ENCODE measurements at places on chromosomes 1 and 21.

DNA sequence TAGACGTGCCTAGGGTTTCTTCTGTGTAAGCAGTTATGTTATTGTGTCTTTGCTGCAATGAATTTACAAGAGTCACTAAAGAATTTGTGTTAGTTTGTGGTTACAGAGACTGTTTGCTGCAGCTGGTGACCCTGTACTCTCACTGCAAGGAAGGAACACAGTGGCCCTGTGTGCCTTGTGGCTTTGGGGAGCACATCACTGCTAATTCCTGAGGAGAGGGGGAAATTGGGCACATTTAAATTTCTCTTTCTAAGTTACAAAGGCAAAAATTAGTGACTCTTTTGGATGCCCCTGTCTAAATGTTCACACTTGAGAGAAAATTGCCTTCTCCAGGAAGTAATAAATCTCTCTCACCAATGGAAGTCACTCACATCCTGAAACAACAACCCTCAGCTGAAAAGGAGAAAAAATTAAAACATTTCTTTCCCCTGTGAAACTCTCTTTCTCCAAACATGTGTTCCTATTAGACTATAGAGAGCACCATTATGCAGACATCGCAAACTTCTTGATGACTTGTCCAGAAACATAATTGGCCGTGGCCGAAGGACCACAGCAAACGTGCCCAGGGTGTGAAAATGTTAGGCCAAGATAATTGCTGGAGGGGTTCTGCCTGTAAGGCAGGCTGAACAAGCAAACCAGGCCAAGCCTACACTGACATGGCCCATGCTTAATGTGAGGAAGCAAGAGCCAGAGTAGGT lies 32.3 kb upstream of the SPAG17 start:
- no peak for DNase-seq

DNA sequence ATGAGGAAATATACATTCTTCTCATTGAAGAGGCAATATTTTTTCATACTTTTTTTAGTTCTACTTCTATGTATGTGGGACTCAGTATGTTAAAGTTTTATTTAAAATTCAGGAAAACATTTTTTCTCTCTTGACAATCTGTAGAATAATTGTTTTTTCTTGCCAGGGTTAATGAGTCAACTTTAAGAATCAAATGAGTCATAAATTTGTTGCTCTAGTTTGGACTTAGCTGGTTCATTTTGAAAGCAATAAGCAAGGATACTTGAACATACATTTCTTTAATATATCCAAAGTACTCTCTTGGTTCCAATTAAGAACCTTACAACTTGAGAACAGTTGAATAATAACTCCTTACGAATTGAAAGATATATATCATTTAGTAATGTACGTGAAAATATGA lies 1145.3 kb upstream of the B3GALT2 start:
- DNase-seq: no peak

DNA sequence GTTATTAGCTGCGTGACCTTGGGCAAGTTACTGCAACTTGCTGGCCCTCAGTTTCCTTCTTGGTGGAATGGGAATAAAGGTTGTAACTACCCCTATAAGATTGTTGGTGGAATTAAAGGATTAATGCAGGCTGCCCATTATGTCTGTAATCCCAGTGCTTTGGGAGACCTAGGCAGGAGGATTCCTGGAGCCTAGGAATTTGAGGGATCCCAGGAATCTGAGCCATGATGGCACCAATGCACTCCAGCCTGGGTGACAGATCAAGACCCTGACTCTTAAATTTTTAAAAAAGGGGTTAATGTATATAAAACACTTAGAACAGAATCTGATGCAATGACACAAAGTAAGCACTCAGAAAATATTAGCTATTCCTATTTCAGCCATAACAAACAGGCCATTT lies 67.3 kb downstream of the PTGER3 start:
- no peak for DNase-seq

- DNase-seq: no peak
Observed at GRCh38 chr21:44760376-44760775, 41.2 kb downstream of the UBE2G2 start.

GRCh38 chr1:207999274-207999915 lies 88.5 kb upstream of the CD34 start:
- DNase-seq: no peak

GRCh38 chr1:201383647-201384405 lies 6.3 kb upstream of the TNNT2 start:
- no peak for DNase-seq

DNA sequence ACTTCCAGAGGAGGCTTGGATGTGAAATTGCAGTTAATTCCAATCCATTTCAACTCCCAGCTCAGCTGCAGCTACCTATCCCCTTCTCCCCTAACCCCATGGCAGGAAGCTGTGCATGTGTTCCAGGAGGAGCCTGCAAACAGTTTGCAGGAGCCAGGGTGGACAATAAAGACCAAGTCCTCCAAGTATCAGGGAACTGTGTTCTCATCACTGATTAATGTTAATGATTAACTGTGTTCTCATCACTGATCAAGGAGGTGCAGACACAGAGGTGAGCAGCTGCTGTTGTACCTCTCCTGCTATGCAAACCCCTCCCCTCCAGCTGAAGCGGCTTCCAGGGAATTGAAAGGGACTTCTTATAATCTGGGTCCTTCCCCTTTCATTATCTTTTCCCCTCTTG lies 19.2 kb downstream of the CLDN19 start:
- no peak for DNase-seq

- DNase-seq: no peak
Observed at GRCh38 chr1:7401814-7402547, 369.1 kb upstream of the VAMP3 start.

- DNase-seq: no peak
Observed at GRCh38 chr1:217521317-217521716, 109.6 kb downstream of the GPATCH2 start.

- no peak for DNase-seq
Observed at GRCh38 chr21:20388400-20388799, 609.8 kb upstream of the NCAM2 start.

DNA sequence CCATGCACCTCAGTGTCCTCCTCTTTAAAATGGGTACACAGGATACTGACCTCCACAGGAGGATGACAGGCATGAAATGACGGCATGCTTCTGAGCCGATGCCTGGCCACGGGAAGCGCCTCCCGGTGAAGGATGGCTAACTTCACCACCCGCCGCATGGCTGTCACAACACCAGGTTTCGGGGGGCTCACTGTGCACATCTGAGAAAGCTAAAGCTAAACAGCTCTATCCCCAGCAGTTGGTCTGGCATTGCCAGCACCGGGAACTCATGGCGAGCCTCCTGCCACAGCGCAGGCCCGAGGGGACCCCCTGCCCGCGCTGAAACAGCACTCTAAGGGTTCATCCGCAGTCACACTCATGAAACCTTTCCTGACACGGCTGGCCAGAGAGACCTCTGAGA lies 16.0 kb downstream of the NPHP4 start:
- DNase-seq: no peak

- DNase-seq: no peak
Observed at GRCh38 chr1:36232212-36233095, 8.2 kb downstream of the THRAP3 start.

DNA sequence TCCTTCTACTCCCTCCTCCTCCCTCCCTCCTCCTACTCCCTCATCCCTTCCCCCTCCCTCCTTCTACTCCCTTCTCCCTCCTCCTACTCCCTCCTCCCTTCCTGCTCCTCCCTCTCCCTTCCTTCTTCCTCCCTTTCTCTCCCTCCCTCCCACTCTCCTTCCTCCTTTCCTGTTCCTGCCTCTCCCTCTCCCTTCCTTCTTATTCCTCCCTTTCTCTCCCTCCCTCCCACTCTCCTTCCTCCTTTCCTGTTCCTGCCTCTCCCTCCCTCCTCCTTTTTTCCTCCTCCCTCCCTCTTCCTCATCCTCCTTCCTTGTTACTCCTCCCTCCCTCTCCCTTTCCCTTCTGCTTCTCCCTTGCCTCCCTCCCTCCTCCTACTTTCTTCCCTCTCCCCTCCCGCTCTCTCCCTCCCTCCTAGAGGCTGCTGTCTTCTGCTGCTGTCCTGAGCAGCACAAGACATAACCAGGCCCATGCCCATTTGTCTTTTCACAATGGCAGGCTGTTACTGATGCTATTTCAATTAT lies 41.1 kb downstream of the WNT9A start:
- no peak for DNase-seq

DNA sequence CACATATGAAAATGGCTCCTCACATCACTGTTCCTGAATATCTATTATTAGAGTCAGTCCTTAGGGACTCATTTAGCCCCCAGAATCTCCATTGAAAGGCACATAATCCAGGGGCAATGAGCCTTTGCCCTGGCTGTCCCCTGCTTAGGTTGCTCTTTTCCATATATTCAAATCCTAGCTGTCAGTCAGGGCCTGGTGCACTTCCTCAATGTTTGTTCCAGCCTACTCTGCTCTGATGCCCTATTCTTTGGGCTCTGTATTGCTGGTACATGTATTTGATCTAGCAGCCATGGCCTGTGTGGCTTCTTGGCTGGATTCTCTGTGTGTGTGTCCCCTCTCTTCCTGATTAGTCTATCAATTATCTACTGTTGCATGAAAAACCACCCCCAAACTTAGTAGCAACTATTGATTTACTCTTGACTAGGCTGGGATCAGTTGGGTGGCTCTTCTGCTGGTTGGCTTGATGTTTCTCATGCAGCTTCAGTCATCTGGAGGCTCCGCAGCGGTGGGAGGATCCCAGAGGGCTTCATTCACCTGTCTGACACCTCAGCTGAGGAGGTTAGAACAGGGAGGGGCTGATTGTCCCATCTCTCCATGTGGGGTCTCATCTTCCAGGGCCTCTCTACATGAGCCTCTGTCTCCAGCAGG lies 107.5 kb downstream of the DTL start:
- no peak for DNase-seq

- DNase-seq: no peak
Observed at GRCh38 chr21:28227881-28228635, 764.6 kb downstream of the LTN1 start.

GRCh38 chr1:19837866-19838265 lies 22.8 kb upstream of the RNF186 start:
- no peak for DNase-seq

DNA sequence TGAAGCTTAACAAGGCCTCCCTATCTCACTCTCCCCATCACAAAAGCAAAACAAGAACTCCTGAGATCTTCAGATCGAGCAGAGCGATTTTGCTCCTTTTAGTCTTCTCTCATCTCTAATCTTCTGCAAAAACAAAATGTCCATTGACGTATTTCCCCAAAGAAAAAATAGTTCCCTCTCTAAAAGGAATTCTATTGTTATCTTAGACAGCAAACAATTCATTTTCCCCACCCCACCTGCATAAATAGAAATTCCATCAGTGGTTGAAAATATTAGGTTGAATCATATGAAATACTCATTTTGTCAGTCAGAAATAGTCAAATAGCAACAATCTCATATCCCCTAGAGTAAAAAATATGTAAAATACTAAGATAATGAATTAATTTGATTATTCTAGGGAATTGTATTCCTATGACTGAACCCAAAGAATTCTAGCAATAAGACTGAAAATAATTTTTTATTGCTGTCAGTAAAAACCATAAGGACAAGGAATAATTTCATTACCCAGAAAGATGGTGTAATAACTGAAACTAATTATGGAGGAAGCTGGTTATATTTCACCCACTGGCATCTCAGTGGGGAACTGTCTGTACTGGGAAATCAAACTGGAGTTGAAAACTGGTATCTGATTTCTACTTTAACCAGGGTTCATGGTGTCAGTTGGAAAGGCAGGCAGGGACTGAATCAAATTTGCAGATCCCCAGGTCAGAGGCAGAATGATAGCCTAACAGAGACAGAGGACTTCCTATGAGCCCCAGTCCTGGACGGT lies 51.3 kb downstream of the RHOU start:
- DNase-seq: no peak

- no peak for DNase-seq
Observed at GRCh38 chr1:65505547-65506300, 85.3 kb downstream of the LEPR start.

DNA sequence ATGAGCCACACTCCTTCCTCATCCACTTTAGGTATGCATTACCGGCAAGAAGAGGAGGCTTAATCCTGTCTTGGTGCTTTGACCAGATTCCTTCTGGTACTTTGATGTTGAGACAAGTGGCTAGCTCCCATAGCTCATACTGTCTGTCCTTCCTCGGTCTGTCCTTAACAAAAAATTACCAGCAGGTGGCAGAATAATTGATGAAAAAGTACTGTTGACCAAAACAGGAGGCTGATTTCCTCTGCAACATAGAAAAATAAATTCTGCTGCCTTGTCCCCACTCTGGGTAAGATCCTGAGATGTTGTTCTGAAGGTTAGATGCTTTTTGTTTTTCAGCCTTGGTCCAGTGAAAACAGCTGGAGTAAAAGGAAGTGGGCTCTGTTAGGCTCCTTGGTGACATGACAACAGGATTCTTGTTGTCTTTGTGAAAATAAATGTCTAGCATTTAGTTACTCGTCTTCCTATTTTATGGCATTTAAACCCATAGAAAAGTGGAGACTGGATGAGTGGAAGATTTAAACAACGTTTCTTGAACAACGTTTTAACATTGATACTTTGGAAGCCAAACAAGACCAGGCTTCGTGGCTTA lies 11.2 kb upstream of the HJV start:
- no peak for DNase-seq

GRCh38 chr1:87959236-87959635 lies 630.6 kb downstream of the LMO4 start:
- no peak for DNase-seq

DNA sequence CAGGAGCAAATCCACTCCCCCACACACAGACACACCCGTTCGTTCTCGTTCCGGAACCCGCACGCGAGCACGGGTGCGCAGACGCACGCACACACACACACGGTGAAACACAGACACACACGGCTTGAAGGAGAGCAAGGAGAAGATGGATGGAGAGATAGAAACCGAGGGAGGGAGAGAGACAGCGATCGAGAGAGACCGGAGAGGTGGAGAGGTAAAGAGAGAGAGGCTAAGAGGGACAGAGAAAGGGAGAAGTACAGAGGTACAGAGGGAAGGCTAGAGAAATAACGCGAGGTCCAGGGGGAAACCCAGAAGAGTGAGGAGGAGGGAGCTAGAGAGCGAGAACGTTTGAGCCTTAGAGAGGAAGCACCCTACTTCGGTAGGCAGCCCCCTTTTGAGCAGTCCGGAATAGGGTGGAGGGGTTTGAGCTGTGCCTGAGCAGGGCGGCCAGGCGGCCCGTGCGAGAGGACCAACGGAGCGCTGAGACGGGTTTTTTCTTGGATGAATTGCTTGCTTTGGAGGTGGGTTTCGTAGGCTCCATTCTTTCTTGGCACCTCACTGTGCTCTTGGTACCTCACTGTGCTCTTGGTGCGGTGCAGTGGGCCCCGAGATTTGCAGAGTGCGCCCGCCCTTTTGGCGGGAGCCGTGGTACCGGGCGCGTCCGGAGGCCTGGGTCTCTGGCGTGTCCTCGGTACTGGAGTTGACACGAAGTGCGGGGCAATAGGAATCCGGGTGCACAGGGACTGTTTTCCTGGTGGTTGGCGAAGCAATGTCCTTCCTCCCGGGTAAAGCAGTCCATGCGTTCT lies 88.4 kb upstream of the RHOU start:
- DNase-seq: peak; percentile 15

- DNase-seq: peak; percentile 22
Observed at GRCh38 chr1:150281221-150281757, 1.1 kb upstream of the CIART start.

All from T-helper 9 cell (primary cell).